ENCODE measurements at places on chromosomes 2 and 18.

DNA sequence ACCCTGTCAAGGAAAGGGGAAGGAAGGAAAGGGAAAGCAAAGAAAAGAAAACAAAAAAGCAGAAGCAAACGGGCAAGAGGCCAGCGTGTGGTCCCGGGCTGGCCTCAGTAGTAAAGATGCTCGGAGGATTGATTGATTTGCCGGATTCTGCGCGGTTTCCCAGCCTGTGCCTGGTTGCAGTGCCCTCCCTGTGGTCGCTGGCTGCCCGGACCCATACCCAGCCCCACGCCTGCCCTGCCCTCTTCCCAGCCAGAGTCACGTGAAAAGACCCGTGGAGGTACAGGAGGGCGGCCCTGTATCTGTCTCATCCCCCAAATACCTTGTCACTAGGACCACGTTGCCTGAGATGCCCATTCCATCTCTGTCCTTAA lies 55.1 kb upstream of the IMP4 start:
- DNase-seq, result no peak

DNA sequence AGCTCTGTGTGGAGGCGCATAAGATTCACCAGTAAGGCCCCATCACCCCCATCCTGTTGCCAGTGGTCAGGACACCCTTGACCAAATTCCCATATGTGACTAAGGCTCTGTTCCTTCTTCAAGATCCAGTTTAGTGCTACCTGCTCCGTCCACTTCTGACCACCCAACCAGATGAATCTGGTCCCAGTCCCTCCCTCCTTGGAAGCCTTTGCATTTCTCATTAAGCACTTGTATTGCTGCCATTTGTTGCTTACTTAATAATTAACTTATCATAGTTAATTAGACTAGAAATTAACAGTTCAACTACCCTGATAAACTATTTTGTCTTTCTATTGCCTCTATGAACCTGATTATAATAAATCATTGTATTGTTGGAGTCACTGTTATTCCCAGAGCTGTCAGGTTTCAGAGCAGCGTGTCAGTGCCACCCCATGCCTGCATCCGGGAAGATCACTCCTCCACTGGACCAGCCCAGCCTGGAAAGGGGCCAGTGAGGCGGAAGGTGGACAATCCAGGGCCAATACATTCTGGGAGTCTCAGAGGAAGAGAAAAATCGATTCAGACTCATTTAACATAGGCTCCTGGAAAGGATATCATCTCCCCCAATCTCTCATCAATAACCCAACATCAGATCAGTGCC lies 9.5 kb upstream of the NAT8 start:
- no peak for DNase-seq

- DNase-seq, result no peak
These were observed 79.3 kb upstream of the STPG4 start for GRCh38 chr2:47234456-47234855.

GRCh38 chr2:106284691-106285202 lies 90.6 kb upstream of the UXS1 start:
- DNase-seq, result no peak

DNA sequence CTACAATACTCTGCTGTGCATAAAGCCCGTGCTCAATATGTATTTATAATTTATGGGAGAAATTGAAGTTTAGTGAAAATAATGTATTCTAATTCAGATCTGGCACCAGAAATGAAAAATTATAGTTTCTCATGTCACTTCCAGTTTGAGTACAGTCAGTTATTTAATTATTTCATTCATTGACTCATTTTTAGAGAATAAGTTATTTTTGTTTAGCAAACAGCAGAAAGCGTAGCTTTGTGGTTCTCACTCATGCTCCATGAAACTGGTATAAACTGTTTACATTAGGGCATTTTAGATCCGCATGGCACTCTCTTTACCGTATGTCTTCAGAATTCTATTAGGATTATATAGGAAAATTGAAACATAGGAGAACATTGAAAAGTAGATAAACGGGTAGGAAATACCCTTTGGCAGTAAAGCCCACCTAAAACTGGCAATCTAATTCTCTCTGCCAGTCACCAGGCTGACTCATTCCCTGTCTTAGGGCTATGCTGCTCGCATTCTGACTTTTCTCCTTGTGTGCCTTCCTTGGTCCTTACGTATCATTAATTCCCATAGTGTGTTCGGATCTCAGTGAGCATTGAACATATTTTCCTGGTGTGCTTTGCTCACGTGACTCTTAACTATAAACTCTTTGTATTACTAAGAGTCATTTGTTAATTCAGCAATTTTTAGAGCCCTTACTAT lies 106.0 kb downstream of the ZNF236 start:
- DNase-seq, result no peak

- DNase-seq, result no peak
These were observed 2.1 kb upstream of the CLIP4 start for GRCh38 chr2:29113027-29113686.

DNA sequence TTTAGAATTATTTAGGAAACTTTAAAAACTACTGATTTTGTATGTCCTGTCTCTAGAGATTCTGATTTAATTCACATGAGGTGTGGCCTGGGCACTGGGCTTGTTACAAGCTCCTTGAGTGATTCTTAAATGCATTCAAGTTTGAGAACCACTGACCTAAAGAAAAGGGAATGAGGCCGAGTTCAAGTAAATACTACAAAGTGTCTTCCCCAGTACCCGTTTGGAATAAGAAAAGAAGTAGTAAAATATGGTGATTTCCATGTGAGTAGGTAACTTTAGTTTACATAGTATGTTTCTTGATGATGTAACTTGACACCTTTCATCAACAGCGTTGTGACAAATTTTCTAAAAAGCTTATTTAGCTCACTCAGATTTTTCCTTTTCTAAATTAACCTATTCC lies 1022.9 kb upstream of the NRXN1 start:
- no peak for DNase-seq

GRCh38 chr2:134429886-134430285 lies 176.0 kb downstream of the MGAT5 start:
- no peak for DNase-seq

DNA sequence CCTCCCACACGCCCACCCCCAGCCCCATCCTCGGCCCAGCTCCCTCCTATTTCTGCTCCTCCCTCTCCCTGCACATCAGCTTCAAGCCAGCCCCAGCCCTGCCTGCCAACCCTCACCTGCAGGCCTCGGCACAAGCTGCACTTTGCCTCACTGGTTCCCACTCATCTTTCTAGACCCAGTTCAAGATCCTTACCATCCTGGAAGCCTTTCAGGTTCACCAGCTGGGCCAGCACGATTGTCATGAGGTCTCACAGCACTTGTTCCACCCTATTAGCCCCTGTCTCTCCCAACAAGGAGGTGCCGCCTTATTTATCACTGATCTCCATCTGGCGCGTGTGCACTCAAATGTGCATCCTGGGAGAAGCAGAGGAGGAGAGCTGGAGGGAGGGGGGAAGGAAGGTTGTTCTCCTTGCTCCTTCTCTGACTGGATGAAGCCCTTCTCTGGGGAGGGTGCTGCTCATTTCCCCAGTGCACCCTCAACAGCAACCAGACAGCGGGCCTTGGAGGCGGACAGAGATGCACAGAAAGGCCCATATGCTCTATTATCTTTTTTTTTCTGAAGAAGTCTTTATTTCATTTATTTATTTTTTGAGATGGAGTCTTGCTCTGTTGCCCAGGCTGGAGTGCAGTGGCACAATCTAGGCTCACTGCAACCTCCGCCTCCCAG lies 15.5 kb upstream of the BIN1 start:
- no peak for DNase-seq

- no peak for DNase-seq
These were observed 46.4 kb upstream of the IL1R1 start for GRCh38 chr2:102096103-102096502.

All from SHP77 (cell line).